Esophagus muscularis mucosa (tissue), 4 donors: ENCODE measurements at places on chromosomes 6 and 20. TPM values are rescaled to one million over a fixed set of nuclear protein-coding genes. Genes with fewer than 3 reads are reported as not detected.

Gene LHFPL5
- total RNA-seq, result not detected

GRCh38 chr20:21436205-21436604, 38.9 kb upstream of the NKX2-4 start:
- DNase-seq, result no peak

DNA sequence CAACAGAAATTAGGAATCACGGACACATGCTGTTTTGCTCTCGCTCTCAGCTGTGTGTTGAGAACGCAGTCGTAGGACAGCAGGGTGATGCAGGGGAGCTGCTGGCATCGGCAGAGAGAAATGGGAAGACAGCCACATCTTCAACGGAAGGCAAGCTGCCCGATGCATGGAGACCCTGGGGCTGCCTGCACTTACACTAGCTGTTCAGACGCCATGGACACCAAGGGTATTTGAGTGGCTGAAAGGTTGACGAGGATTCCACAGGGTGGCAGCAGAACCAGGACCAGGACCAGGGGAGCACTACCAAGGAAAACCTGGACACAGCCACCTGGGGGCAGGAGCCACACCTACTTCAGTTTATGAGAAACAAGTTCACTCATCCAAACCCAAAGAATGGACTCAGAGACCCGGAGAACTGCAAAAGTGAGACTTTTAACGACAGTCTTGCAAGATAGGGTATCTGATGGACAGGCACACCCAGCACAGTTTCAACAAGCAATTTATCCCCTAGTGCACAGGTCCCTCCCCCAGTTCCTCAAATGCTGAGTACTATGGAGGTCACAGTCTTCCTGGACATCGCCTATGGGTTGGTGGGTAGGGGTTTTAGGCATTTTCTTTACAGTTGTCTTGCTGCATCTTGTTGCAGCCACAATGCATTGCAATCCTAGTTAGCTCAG, 56.3 kb upstream of the ENTPD6 start:
- DNase-seq, result no peak

DNA sequence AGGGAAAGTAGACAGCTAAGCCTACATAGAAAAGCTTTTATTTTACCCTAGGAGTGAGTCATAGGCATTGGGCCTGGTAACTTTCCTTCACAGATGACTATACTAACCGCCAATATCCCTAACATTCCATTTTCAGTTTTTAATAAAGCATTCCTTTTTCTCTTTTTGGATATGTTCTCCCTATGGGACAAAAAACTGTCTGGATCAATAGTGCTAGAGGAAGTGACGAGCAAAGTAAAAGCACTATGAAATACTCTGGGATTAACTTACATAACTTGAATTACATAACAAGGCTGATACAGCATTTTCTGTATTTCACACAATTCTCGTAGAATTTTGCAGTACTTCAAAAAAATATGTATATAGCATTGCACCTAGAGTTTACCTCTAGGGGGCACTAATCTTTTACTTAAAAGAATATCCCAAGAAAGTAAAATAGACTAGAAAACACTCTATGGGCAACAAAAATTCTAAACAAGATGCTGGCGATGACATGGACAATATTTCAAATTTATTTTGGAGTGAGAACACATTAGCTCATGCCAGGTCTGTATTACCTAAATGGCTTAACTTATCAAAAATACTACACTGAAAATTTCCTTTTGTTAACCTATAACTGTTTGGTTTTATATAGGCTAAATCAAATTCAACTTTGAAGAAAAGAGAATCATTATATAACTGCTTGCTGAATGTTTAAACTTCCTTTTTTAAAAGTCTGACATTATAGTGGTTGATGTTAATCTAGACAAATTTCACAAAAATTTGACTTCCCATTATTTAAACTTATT, 66.3 kb upstream of the DST start:
- DNase-seq, result no peak

- no peak for DNase-seq
These were observed 163.0 kb downstream of the EYA2 start for GRCh38 chr20:47057661-47058060.
